HCEC 1CT (cell line): ENCODE measurements at places on chromosomes 7 and 10.

DNA sequence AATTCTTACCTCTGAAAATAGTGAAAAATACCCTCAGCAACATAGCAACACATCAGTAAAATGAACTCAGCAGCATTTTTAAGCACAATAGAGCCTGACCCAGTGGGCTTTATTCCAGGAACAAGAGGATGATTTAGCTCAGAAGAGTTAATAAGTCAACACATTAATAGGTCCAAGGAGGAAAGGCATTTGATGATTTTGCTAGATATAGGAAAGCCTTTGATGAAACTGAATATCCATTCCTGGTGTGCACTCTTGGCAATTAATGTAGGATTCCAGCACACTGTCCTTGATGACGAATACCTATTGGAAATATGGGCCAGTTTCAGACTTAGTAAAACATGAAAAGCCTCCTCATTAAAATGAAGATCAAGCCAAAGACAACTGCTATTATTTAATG is 42.5 kb downstream of the RASGEF1A start:
- DNase-seq = no peak

DNA sequence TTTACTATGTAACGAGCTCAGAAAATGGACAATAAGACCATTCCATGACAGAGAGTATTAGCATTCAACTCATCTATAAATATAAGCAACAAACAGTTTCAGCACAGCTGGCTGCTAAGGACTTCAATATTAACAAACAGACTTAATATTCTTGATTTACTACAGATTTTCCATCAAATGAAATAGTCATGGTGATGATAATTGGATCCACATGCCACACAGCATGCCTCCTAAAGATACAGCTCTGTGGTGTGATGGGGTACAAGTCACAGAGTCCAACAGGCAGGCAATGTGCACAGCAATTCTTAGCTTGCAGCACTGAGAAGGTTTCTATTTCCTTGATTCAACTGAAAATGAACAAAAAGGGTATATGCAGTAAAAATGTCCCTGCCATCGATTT is 54.0 kb downstream of the DOCK4 start:
- no peak for DNase-seq

DNA sequence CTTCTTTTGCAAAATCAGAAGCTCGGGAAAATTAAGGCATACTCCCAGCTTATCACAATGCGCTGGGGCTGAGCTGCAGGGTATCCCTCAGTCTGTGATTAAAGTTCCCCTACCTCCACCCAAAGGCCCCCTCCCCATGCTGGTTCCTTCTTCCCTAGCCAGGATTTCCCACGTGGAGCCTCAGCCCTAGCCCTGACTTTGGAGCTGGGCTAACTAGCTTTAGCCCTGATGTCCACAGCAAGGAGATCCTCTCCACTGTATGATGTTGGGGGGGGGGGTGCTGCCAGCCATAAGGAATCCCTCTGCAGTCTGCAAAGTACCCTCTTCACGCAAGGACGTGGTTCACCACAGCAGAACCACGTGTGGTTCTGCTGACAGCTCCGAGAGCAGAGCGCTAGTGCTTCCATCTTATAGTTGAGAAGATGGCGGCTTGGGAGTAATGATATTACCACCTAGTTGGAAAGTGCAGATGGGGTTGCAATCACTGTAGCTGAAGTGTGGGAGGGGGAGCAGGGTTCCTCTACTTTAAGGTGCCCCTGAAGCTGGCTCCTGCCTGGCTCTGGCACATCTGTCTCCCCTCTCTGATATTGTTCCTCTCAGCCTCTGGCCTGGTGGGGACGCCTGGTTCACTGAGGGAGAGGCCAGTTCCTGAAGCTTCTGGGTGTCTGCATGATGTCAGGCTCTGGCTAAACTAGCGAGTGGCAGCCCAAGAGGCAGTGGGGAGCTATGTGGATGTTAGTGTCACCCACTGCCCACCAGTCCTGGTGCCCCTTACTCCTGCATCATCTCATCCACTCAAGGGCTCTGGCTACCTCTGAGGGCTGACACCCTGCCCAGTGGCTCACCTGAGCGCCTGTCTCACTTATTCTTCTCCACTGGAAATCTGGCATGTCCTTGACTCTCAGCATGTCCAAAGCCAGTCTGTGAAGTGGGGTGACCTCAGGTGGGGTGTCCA is 270.7 kb downstream of the RPS24 start:
- no peak for DNase-seq

DNA sequence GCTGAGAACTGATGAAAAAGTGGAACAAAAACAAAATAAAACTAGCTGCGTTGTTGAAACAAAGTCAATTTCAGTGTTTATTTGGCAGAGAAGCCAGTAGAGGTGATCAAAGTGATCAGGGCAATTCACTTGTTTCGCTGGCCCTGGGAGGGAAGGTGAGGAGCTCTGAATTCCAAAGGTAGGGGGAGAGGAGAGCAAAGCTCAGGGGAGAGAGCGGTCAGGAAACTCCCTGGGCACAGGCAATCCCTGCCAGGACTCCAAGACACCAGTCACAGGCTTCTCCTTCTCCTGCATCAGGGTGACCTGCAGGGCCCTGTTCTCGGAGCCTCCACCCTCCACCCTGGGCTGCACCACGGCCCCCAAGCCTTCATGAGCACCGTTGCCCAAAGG is 6.8 kb upstream of the KIAA1217 start:
- no peak for DNase-seq

DNA sequence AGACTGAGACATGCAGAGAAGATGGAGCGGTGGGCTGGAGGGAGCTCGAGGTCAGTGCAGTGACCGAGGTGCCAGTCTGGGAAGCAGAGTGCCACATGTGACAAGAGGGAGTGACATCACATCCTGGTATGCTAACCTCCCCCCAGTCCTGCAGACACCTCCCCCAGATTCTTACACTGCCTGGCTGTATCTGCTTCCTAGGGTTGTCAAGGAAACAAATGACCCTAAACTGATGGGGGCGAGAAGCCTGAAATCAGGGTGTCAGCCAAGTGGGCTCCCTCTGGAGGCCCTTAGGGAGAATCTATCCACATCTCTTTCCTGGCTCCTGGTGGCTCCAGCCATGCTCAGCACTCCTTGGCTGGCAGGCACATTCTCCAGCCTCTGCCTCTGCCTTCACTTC is 316.1 kb upstream of the ZMIZ1 start:
- no peak for DNase-seq

- no peak for DNase-seq
Observed at GRCh38 chr10:60456053-60456452, 66.4 kb upstream of the ANK3 start.

- DNase-seq = no peak
Observed at GRCh38 chr10:75406462-75407223, 5.1 kb upstream of the ZNF503 start.

- no peak for DNase-seq
Observed at GRCh38 chr7:157525491-157525915, 188.7 kb downstream of the DNAJB6 start.
